Nephron progenitor cell (in vitro differentiated cells): ENCODE measurements at places on chromosomes 2 and 18.

- DNase-seq, result no peak
- H3K4me3 ChIP-seq, result no peak overlapping the region
- H3K36me3 ChIP-seq, result peaks cover 6% of the 10 kb centered on the region
- no peaks in the 10 kb centered on the region for H3K4me1 ChIP-seq
- peak overlapping the region; percentile 7 for H3K27ac ChIP-seq
Observed at GRCh38 chr2:188986839-188987238, 12.7 kb downstream of the COL3A1 start.

DNA sequence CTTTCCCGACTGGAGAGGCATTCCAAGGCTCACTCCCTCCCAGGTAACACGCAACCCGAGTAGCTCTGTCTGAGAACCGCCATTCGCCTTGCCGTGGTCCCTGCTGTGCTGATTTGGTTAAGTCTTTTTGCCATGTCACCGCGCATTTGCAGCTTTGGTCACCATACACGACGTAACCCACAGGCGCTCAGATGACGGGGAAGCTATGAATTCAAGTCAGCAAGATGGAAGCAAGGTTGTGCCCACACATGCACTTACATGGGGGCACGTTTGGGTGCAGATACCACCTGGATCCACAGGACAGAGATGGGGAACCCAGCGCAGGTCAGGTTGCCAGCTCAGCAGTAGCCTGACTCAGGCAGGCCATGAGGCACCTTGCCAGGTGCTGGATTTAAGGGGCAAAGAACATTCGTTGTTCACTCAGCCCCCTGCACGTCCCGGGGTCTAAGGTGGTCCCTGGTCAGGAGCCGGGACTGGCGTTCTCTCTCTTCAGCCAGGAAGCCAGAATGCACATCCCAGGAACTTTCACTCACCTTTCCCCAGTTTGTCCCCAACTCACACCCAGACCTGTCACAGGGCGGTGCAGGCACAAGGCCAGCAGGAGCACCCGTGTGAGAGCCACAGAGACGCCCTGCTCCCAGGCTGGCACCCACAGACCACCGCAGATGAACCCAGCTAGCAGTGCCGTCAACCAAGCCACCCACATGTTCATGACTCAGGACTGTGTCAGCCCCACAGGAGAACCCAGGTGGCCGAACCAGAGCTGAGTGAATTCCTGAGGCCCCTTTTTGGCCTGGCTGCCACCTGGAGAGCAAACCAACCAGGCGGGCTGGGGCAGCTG is 19.9 kb downstream of the SNED1 start:
- DNase-seq, result no peak
- H3K4me1 ChIP-seq, result no peaks in the 10 kb centered on the region
- H3K27ac ChIP-seq, result no peak overlapping the region

- no peak for DNase-seq
- no peaks in the 10 kb centered on the region for H3K27me3 ChIP-seq
- H3K4me3 ChIP-seq, result no peak overlapping the region
- H3K36me3 ChIP-seq, result peaks cover 71% of the 10 kb centered on the region
- H3K4me1 ChIP-seq, result no peaks in the 10 kb centered on the region
Observed at GRCh38 chr2:63983986-63984605, 35.1 kb downstream of the VPS54 start.

DNA sequence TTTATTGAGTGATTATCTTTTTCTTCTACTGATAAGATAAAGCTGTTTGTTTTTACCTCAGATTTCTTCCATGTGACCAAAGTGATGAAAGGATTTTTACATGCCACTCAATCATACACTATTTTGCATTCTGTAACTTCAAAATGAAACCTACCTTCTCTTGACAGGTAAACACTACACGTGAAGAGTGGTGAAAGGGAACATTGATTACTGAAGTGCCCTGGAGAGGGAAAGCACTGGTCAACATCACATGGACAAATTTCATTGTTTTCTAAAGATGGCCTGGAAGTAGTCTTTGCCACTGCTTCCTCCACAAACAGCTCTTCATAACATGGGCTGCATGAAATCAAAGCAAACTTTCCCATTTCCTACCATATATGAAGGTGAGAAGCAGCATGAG is 120.1 kb downstream of the HIBCH start:
- no peak overlapping the region for H3K4me3 ChIP-seq
- DNase-seq, result no peak
- H3K36me3 ChIP-seq, result peaks cover 51% of the 10 kb centered on the region

GRCh38 chr2:27566628-27567027 is 16.2 kb upstream of the ZNF512 start:
- peaks cover 3% of the 10 kb centered on the region for H3K36me3 ChIP-seq
- H3K27me3 ChIP-seq, result peaks cover 71% of the 10 kb centered on the region
- H3K27ac ChIP-seq, result no peak overlapping the region
- no peak overlapping the region for H3K4me3 ChIP-seq

DNA sequence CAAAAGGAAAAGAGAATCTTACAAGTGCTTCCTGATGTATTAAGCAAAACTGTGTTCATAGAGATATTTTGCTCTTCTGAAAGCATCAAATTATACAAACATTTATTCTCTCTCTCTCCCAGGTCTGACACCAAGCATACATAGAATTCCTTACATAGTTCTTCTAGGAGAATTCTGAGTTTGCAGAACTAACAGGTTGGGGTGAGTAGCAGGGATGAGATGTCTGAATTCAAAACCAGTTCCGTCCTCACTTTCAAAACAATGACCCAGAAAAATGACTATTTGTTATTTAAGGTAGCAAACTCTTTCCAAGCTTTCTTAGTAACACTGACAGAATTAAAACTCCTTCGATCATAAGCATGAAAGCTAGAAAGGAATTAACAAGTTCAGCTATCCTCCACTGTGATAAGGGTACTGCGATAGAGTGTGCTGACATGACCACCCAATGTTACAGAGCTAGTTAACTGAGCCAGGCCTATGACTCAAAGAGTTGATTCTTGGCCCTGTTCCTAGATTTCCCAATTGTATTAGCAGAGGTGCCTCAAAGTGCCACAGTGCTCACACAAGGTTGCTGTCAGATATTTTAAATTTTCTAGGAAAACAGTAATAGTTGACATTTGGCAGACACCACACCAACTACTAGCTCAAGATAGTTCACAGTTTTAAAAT is 85.8 kb upstream of the SETBP1 start:
- H3K4me3 ChIP-seq, result no peak overlapping the region
- H3K4me1 ChIP-seq, result peaks cover 6% of the 10 kb centered on the region
- DNase-seq, result no peak
- no peaks in the 10 kb centered on the region for H3K27me3 ChIP-seq
- H3K36me3 ChIP-seq, result no peaks in the 10 kb centered on the region

DNA sequence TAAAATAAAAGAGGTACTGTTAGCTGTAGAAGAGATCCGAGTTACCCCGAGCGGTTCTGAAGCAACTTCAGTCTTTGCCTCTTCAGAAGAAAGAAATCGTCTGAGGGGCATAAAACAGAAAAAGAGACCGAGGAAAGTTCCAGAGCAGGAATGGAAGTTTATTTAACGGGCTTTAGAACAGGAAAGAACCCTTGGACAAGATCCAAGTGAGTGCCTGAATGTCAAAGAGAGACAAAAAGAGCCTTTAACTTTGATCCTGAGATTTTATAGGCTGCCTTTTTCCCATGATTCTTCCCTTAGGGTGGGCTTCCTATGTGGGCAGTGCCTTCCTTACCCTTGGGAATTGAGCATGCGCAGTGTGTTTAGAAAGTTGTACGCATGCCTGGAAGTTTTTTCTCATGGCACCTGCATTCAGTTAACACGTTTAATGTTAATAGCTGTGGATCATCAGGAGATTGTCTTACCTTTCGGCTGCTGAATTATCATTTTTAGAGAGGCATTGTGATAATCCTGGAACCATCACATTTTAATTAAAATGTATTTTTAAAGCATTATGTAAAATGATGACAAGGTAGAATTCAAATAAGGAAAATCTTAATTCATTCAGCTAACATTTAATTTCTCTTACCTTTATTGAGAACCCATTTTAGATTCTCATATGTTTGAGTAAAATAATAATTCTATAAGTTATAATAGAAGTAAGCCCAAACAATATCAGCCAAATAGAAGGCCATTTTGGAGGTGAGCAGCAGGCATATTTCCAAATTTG is 269.5 kb upstream of the ZSWIM2 start:
- H3K36me3 ChIP-seq, result no peaks in the 10 kb centered on the region
- no peak overlapping the region for H3K4me3 ChIP-seq
- H3K27me3 ChIP-seq, result no peaks in the 10 kb centered on the region
- no peak overlapping the region for H3K27ac ChIP-seq
- H3K4me1 ChIP-seq, result no peaks in the 10 kb centered on the region

GRCh38 chr2:26579025-26579722 is 62.0 kb downstream of the CIB4 start:
- H3K4me1 ChIP-seq, result no peaks in the 10 kb centered on the region
- no peak for DNase-seq

DNA sequence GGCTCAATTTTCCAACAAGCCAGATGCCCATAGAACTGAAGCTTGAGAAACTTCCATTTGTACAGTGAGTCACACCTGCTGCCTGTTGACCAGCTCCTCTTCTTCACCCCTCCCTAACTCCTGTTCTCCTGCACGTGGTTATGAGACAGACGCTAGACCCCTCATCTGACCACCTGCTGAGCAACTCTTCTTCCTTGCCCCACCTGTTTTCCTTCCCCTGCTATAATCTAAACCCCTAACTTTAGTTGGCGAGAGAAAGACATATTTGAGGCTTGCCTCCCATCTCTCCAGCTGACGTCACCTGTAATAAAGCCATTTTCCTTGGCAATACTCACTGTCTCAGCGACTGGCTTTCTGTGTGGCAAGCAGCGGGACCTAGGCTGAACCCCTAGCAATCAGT is 22.3 kb upstream of the ITM2C start:
- H3K27ac ChIP-seq, result no peak overlapping the region
- peaks cover 18% of the 10 kb centered on the region for H3K27me3 ChIP-seq
- no peaks in the 10 kb centered on the region for H3K36me3 ChIP-seq
- no peaks in the 10 kb centered on the region for H3K4me1 ChIP-seq

- DNase-seq, result no peak
- no peak overlapping the region for H3K4me3 ChIP-seq
- peaks cover 13% of the 10 kb centered on the region for H3K4me1 ChIP-seq
- peaks cover 11% of the 10 kb centered on the region for H3K36me3 ChIP-seq
- no peaks in the 10 kb centered on the region for H3K27me3 ChIP-seq
- H3K27ac ChIP-seq, result peak overlapping the region; percentile 98
Observed at GRCh38 chr2:1162246-1162645, 211.6 kb downstream of the SNTG2 start.

DNA sequence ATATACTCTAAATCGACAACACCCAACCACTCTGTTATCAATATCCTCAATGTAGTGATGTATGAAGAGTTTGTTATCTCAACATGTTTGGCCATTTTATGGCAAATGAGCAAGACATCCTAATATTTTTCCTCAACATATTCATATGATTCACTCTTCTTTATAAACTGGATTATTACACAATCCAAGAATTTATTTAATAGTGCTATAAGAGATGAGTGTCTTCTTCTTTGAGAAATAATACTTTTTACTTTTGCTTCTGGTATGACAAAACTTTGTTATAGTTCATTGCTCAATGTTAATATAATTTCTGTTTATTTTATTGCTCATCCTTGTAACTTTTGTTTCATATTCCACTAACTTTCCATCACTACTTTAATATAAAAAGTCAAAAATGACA is 44.3 kb downstream of the SCN9A start:
- no peaks in the 10 kb centered on the region for H3K36me3 ChIP-seq
- H3K4me1 ChIP-seq, result no peaks in the 10 kb centered on the region
- no peaks in the 10 kb centered on the region for H3K27me3 ChIP-seq
- no peak for DNase-seq
- no peak overlapping the region for H3K27ac ChIP-seq
- no peak overlapping the region for H3K4me3 ChIP-seq

DNA sequence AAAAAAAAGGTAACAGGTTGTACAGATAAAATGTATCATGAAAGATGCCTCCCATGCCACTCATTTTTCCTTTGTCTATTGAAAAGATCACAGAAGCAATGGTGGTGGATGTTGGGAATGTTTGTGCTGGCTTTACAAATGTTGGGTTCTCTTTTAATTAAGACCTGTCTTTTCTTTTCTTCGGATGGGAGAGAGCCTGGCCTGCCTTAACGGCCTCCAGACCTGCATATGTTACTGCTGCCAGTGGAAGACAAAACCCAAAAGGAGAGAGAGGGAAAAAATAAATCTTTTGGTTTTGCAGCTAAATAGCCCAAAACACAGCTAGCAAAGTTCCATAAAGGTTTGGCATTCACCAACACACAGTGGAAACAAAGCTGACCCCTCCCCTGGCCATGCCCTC is 50.5 kb upstream of the FZD7 start:
- H3K4me3 ChIP-seq, result no peak overlapping the region
- DNase-seq, result no peak
- H3K36me3 ChIP-seq, result no peaks in the 10 kb centered on the region
- peak overlapping the region; percentile 96 for H3K27ac ChIP-seq
- peaks cover 80% of the 10 kb centered on the region for H3K4me1 ChIP-seq
- no peaks in the 10 kb centered on the region for H3K27me3 ChIP-seq

- H3K4me3 ChIP-seq, result no peak overlapping the region
- H3K27me3 ChIP-seq, result peaks cover 4% of the 10 kb centered on the region
- peaks cover 31% of the 10 kb centered on the region for H3K4me1 ChIP-seq
- H3K36me3 ChIP-seq, result no peaks in the 10 kb centered on the region
- peak overlapping the region; percentile 7 for H3K27ac ChIP-seq
Observed at GRCh38 chr18:74896390-74896991, 298.8 kb downstream of the ZNF407 start.
